ENCODE measurements at places on chromosomes 5 and 9.
A peak's percentile ranks its signal among the peaks of the same experiment; 100 is the strongest.

DNA sequence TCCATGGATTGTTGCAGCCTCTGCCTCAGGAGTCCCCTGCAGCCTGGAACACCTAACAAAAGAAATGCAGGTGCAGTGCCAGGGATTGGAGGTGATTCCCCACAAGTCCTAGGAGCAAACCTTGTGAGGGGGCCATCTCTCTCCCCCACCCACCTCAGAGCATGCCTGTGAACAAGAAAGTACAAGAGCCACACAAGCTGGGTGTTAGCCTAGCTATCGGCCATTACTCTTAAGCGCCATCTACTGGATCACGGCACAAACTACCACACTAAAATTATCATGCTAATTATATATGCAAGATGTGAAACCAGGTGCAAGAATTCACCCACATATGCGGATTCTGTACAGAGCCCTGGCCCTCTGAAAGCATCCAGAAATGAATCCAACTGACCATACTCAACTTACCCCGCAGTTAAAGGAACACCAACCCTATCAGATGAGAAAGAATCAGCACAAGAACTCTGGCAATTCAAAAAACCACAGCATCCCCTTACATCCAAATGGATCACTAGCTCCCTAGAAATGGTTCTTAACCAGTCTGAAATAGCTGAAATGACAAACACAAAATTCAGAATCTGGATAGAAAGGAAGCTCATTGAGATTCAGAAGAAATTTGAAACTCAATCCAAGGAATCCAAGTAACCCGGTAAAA, 16.5 kb upstream of the PRSS3 start:
- DNase-seq = no peak

DNA sequence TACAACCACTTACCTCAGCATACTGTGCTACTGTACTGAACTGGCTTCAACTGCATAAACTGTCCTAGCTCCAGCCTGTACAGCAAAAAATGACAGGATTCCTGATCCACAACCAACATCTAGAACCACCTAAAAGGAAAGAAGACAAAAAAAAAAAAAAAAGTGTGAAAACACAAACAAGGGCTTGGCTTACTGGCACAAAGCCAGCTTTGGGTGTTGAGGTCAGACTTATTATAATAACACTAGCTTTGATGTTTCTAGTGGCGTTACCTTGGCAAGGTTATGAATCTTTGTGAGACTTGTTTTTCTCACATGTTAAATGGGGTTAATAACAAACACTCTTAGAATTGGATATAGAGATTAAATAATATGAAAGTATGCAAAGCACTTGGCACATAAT, 148.5 kb upstream of the PUM3 start:
- no peak for DNase-seq

- peak; percentile 86 for DNase-seq
Measured at GRCh38 chr5:139294374-139295165, 1.0 kb downstream of the MATR3 start.

- DNase-seq = no peak
Measured at GRCh38 chr9:70835323-70835722, 286.1 kb downstream of the TRPM3 start.

DNA sequence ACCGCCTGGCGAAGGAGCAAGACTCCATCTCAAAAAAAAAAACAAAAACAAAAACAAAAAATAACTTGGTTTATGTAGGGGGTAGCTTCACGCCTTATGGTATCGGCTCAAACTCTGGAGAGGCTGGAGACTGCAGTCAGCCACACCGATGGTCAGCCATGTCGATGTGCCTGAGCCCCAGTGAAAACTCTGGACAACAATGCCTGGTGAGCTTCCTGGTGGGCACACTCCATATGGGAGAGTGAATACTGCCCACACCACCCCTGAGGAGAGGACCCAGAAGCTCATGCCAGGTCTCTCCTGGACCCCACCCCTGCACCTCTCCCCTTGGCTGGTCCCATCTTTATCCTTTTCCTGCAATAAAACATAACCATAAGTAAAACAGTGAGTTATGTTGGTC, 19.6 kb downstream of the IPPK start:
- DNase-seq = no peak

- peak; percentile 56 for DNase-seq
Measured at GRCh38 chr9:135080286-135081263, 6.9 kb upstream of the OLFM1 start.

DNA sequence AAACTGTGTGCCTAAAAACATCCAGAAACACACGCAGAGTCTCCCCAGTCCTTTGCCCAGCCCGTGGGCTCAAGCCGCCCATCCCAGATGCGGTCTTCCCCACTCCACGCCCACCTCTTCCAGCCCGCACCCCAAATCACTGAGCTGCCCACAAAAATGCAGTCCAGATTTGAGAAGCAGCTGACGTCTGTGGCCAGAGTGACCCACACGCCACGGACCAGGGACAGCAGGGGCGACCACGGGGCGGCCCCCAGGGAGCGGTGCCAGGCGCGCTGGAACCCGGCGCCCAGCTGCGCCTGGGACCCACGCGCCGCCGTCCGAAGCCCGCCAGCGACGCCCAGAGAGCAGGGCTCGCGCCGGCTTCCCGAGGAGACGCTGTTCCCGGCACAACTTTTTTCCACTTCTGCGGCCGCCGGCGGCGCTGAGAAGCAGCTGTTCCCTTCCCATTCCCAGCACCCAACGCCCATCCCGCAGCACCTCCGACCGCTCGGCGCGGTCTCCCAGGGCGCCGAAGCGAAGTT, 674 bp downstream of the LHFPL2 start:
- DNase-seq = peak; percentile 83

DNA sequence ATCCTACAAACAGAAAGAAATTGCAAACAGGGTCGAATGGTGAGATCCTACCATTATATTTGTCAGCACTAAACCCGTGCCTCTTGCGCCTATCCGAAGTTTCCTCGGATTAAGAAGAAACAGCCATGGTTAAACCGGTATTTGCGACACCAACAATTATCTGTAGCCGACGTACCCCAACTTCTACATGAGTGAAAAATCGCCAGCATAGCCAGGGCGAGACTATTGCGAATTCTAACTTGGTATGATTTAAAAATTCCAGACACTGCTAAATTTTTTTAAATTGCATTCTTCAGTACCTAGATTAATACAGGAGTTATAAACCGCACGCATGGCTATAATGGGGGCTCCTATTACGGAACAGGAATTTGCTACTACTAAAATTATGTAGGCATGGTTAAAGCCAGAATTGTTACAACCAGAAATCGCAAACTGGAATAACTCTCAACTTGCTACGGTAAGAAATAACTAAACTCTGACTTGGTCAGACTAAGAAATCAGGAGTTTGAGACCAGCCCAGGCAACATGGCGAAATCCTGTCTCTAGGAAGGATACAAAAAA, 25.3 kb upstream of the ANXA2R start:
- DNase-seq = no peak

- DNase-seq = no peak
Measured at GRCh38 chr9:35051069-35051967, 21.1 kb downstream of the VCP start.

DNA sequence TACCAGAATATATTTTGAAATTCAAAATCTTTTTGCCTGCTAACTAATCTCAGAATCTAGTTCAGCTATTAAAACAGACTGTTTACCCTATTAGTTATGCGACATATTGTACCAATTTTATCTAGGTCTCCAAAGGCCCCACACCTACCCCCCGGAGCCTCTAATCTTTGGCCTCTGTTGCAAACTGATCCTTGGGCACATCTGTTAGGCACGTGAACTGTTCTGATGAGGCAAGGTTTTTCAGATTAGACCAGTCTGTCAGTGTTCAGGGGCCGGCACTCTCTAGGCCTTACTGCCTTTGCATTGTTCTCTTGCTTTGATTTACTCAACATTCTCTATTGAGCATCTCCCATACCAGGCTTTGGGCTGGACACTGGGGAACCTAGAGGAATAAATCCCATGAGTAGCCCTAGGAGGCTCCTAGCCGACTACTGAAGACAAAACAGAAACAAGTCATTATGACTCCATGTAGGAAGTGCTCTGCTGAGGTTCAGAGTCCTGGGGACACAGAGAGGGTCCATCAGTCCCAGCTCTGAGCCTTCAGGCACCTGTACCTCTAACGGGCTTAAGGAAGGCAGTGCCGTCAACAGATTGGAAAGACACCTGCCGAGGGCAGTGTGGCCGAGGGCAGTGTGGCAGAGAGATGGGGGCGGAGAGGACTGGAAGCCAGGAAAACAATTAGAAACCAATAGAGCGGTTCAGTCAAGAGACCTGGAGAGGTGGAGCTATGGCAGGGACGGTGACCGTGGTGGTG, 245.1 kb downstream of the AOPEP start:
- DNase-seq = no peak

- no peak for DNase-seq
Measured at GRCh38 chr9:116123171-116123570, 30.4 kb upstream of the PAPPA start.

GRCh38 chr5:180563994-180564393, 27.3 kb downstream of the SCGB3A1 start:
- no peak for DNase-seq

- peak; percentile 80 for DNase-seq
Measured at GRCh38 chr5:158485604-158486081, 614.1 kb downstream of the EBF1 start.

- DNase-seq = no peak
Measured at GRCh38 chr5:1748845-1749244, 50.8 kb downstream of the MRPL36 start.

GRCh38 chr5:83665631-83666030, 55.0 kb downstream of the HAPLN1 start:
- DNase-seq = no peak

DNA sequence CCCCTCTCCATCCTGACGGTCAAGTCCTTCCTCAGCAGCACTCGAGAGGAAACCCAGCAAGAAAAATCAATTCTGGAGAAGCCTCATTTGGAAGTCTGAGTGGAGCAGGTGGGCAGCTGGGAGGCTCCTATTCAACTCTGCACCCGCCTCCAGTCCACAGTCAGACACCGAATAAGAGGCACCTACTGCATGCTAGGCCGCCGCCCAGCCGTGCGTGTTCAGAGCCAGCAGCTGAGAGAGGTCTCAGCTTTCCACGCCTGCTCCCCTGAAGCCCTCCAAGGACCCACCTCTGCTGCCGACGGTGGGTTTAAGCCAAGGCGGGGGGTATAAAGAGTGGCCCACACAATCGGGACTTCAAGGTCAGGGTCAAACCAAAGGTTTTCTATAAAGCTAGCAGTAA, 41.9 kb downstream of the VAV2 start:
- no peak for DNase-seq

- DNase-seq = no peak
Measured at GRCh38 chr5:54769072-54769471, 216.3 kb downstream of the ESM1 start.

DNA sequence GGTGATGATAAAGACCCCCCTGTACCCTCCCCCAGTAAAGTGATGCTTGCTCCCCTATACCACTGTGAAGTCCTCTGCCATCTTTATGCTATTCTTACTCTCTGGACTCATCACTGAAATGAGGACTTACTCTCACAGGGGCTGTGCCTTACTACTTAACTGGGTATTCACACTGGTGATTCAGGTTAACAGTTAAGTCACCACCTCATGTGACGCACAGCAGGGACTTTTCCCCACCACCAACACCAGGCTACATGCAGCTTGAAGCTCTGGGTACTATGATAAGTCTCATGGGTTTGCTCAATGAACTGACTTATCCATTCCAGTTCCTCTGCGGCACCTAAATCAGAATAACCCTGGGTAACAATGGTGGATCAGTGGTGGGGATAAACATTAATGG, 163.7 kb downstream of the ELAVL2 start:
- DNase-seq = no peak

- no peak for DNase-seq
Measured at GRCh38 chr5:18010053-18010452, 375.8 kb downstream of the TAF11L14 start.

- no peak for DNase-seq
Measured at GRCh38 chr5:78569441-78569840, 79.1 kb downstream of the LHFPL2 start.

- DNase-seq = no peak
Measured at GRCh38 chr5:16461026-16461425, 4.6 kb downstream of the ZNF622 start.

- no peak for DNase-seq
Measured at GRCh38 chr9:107856633-107857032, 367.1 kb upstream of the KLF4 start.

GRCh38 chr5:173592050-173592669, 24.3 kb downstream of the BOD1 start:
- no peak for DNase-seq

GRCh38 chr9:38642951-38643814, 22.8 kb upstream of the ANKRD18A start:
- no peak for DNase-seq

GRCh38 chr5:10591966-10592365, 28.1 kb downstream of the ANKRD33B start:
- no peak for DNase-seq

GRCh38 chr5:168311061-168311566, 19.7 kb downstream of the WWC1 start:
- no peak for DNase-seq

- no peak for DNase-seq
Measured at GRCh38 chr5:147963948-147964693, 57.8 kb upstream of the C5orf46 start.

GRCh38 chr9:97985058-97985861, 2.1 kb downstream of the ANP32B start:
- DNase-seq = peak; percentile 67

GRCh38 chr9:76987594-76988200, 31.8 kb upstream of the FOXB2 start:
- no peak for DNase-seq

DNA sequence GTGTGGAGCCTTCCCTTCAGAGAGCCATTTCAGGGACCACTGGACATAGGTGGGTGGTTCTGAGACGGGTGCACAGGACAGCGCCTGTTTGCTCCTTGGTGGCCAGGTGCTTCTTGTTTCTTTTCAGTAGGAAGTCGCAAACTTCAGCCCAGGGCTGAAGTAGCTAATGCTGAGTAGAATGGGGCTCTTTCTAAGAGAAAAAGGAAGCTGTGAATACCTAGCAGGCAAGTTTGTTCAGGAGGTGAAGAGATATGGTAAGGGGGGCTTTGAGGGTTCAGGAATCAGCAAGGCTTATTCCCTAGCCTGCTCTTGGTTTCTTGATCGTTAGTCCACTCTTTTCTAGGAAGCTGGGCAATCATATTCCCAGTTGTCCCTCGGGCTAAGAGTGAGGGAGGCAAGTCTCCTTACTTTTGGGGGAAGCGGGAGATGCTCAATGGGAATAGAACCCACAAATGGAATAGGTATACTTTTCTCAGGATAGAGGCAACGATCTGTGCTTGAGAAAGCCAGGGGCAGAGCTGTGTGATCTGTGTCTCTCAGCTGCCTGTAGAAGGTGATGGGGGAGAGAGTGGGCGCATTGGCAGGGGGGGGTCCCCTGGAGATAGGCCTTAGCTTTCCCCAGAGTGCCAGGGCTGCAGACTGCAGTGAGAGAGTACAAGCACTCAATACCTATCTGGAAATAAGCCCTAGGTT, 1.9 kb upstream of the PURA start:
- no peak for DNase-seq

DNA sequence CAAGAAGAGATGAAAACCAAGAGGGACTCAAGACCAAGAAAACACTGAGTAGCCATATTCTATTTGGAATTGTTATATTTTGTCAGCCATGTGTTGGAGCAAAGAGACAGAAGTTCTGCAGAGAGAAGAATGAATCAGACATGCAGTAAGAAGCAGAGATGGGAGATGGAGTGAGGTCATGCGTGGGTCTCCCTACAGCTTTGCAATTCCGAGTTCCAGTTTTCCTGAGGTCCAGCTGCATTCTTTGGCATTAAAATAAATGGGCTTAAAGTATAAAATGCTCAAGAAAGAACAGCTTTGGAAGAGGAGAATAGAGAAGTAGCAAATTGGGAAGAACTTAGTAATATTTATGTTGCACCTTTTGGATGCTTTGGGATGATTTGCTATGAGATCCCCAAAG, 361.6 kb downstream of the NPR3 start:
- no peak for DNase-seq

All from left forelimb (tissue), 1 donor.